ENCODE measurements at places on chromosomes 5 and 9.

DNA sequence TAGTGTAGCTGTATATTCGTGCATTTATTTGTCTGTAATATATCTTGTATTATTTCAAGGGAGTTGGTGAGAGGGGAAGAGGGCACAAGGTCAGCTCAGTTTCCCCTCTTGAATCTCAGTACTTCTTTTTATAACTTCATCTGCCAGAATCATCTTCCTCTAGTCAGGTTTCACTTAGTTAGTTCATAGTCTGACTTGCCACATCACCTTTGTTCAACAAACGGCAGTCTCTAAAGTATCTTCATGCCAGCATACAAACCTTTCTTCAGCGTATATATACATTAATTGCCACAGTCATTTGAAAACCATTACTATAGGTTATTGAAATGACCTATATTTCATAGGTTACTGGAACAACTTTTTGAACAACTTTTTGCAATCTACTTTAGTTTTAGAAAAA lies 1.6 kb downstream of the ECM2 start:
- DNase-seq = no peak

GRCh38 chr9:132837501-132838286 lies 40.4 kb downstream of the AK8 start:
- no peak for DNase-seq

DNA sequence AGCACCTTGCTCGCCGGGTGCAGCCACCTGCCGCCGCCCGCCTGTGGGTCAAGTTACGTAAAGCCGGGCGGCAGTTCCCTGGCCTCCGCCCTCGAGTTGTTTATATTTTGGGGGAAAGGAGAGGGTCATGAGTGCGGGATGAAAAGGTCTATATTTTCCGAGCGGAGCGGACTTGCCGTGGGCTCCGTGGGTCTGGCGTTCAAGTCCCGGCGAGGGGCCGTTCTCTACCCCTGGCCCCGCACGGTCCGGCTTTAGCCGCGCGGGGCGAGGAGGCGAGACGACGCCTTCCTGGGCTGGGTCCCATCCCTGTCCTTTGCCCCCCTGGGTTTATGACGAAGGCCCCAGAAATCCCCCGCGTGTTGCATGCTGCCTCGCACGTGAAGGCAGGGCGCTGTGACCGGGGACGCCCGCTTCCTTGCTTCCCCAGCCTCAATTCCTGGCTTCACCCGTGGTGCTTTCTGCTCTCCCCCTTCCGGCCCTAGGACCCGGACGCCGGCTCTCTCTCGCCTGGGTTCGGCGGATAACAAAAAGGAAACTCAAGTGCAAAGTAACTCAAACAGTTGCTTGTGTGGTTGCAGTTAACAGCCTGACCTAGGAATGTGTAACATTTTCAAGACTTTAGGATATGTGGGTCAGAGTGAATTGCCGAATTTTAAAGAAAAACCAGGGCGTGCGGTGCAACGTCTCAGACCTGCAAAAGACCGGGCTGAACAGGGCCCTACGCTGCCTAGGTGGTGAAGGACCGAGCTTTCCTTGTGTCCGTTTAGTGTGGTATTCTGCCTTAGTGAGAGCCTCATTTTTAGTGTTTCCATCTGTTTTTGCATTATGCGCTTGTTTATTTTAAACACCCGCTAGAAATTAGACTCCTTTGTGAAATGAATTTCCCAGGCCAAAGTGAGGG lies 810 bp downstream of the VPS13A start:
- peak; percentile 73 for DNase-seq

DNA sequence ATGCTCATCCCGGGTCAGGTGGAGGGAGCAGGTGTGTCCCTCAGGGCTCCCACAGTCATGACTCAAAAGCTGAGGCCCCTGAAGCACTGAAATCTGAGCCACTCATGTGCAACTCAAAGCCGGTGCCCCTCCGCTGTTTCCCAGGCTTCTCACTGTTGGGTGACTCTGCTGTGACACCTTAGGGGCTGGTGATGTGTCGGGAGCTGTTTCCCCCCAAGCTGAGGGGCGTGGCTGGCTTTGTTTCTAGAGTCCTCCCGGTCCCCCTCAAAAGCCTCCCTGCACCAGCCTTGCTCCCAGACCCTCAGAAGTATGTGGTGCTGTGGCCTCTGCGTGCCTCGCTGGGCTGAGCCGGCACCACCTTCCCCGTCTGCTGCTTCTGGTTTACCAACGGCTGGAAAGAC lies 39.7 kb downstream of the PLPP7 start:
- DNase-seq = no peak

DNA sequence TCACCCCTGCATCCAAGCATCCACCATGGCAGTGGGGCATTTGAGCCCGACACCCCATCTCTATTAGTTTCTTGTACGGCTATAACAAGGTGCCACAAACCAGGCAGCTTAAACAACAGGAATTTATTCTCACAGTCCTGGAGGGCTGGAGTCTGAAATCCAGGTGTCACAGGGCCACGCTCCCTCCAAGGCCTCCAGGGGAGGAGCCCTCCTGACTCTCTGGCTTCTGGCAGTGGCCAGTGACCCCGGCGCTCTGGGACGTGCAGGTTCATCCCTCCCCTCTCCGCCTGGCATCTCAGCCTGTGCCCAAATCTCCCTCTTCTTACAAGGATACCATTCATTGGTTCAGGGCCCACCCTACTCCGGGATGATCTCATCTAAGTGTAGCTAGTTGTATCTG lies 394.5 kb upstream of the IRX1 start:
- no peak for DNase-seq

- DNase-seq = peak; percentile 74
Measured at GRCh38 chr9:99345942-99346341, 123.9 kb downstream of the SEC61B start.

DNA sequence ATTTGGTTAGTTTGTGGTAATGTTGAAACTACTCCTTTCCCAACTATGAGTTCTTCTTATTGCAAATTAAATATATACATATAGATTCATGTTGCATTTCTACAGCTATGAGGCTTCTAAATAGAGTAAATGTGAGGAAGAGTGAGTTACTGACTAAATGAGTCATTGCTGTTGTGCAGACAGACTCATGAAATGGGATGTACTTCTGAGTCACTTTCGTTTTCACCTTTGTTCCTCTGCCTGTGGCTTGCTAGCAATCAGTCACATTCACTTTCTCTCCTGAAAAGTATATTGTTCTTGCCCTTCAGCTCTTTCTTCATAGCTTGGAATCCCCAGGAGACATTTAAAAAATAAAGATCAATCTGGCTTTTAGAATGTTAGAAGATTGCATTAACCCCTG lies 295.5 kb upstream of the SMC2 start:
- DNase-seq = peak; percentile 91

- no peak for DNase-seq
Measured at GRCh38 chr5:6236858-6237481, 141.4 kb downstream of the MED10 start.

DNA sequence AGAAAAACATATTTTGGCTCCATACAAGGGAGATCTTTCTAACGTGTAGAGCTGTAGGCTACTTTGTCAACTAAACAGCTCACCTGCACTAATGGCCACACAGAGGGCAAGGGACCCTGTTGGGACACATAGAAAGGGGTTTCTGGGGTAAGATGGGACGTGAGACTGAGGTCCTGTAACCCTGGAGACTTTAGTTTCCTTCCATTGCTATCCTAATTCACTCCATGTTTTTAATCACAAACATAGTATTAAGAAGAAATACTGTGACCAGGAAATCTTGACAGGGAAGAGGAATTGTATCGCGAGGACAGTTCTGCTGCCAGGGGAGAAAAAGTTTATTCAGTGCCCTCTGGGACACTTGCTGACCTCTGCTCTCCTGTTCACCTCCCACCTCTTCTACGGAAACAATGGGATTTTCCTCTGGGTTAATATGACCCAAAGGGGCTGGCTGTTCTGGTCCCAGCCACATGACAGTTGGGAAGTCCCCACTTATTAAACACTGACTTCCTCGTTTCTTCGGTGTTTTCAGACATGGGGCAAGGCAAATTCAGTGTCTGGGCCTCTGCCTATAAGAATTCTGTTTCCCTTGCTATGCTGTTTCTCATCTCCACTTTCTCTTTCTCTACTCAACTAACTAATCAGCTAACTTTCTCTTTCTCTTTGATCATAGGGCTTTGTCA lies 106.9 kb upstream of the SEMA6A start:
- no peak for DNase-seq

DNA sequence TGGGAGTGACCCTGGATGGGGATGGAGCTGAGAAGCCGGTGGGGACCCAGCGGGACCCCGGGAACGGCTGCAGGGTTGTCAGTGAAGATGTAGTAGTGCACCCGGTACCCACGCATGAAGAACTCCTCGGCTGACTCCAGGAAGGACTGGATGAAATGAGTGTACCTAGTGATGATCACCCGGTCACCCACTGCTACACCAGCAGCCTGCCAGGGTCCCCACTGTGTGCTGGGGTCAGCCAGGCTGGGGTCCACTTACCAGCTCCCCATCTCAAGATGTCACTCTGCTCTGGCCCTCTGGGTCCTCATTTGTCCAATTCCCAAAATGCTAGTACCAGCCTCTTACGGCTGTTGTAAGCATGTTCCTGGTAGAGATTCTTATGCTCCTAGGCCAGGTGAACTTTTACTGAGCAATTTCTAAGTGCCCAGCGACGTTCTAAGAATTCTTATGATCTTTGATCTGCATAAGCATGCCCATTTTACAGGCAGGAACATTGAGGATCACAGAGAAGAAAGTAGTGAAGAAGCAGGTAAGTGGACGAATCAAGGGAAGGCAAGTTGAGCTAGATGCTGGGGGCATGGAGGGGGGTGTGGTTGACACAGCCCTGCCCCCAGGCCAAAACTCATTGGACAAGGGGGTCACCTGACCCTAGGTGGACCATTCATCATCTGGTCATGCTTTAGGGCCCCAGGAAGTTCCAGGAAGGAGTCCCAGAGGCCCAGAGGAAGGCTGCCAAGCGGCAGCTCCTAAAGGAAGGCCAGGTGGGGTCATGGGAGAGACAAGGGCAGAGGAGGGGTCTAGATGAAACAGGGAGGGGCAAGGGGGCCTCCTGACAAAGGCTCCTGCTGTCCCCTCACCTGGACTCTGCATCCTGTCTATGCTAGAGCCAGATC lies 9.4 kb downstream of the GBGT1 start:
- no peak for DNase-seq

- no peak for DNase-seq
Measured at GRCh38 chr9:91362051-91362611, 413 bp upstream of the AUH start.

DNA sequence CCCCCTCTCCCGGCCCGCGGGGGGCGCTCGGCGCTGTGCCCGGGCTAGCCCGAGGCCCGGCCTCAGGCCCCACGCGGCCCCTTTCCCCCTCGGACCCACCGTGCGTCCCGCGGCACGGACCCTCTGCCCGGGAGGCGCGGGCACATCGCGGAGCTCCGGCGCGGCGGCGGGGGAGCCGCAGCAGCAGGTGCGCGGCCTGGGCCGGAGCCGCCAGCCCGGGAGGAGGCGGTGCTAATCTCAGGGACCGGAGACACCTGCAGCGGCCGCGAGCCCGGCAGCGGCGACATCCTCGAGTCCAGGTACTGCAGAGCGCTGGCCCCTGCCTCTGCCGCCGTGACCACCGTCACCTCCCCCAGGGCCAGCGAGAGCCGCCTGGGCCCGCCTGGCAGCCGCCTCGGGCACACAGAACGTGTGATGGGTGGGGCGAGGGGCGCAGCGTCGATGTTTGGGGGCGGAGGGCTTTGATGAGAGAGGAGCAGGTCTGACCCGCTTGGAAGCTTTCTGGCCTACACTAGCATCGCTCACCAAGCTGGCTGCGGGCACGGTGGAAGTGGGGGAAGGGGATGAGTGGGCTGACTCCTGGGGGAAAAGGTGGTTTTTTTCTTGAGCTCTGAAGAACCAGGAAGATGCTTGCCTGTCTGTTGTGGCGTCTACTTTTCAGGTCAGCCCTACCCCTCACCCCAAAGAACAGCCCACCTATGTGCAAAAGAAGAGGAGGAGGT lies 524 bp downstream of the CYFIP2 start:
- no peak for DNase-seq

GRCh38 chr5:37619353-37619752 lies 220.5 kb downstream of the GDNF start:
- peak; percentile 27 for DNase-seq

GRCh38 chr5:122137702-122138101 lies 8.4 kb downstream of the ZNF474 start:
- DNase-seq = no peak

DNA sequence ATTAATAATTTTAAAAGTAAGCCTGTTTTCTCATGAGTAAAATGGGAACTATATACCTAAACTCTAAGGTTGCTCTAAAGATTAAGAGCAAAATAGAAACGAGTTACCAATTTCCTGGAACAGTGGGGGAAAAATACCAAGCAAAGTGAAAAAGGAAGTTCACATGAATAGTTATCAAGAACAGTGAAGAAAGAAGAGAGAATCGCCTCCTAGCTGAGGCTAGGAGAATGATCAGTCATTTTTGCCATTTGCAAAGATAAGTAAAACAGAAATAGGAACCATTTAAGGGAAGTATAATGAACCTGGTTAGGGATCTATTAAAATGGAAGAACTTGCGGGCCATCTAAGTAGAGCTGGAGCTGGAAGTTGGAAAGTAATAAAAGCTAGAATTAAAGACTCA lies 50.7 kb downstream of the P4HA2 start:
- peak; percentile 46 for DNase-seq

GRCh38 chr5:88279584-88279983 lies 10.9 kb upstream of the TMEM161B start:
- no peak for DNase-seq

DNA sequence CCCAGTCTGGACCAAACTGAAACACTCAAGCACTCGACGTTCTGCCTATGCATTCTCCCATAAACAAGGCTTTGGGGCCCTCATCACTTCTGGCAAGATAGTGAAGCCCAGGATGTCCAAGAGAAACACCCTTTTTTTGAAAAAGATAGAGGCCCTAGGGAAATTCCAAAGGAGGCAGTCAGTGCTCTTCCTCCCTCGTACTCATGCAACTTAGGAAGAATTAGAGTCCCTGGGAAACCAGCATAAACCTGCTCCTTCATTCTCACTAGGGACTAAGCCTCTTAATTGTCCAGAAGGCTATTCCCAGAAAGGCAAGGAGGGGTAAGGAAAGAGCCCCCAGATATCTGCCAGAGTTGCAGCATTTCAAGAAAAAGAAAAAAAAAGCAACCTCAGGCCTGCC lies 7.8 kb upstream of the RUSC2 start:
- DNase-seq = peak; percentile 35

DNA sequence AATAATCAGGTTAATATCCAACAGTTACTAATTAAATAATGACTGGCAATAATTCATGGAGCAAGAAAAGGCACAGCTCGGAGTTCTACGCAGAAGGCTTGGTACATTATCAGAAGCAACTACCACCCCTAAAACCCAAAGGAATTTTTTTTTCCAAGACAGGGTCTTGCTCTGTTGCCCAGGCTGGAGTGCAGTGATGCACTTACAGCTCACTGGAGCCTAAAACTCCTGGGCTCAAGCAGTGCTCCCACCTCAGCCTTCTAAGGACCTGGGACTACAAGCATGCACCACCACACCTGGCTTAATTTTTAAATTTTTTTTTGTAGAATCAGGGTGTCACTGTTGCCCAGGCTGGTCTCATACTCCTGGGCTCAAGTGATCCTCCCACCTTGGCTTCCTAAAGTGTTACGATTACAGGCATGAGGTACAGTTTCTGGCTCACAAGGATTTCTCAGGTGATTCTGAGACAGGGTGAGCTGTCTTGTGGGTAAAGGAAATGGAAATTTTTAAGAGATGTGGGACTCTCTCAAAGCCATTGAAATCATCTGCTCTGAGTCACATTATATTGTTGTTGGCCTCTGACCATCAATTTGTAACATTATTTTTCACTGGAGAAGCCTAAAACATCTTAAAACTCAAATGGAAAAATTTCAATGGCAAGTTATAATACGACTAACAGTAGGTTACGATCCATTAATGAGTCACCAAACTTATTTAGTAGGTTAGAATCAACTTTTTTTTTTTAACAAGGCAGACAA lies 19.7 kb upstream of the HSDL2 start:
- peak; percentile 33 for DNase-seq

- no peak for DNase-seq
Measured at GRCh38 chr9:86778761-86779160, 168.5 kb downstream of the GAS1 start.

Data from ELR (cell line).